GM19239 (cell line): ENCODE measurements at places on chromosomes 11 and 22.

DNA sequence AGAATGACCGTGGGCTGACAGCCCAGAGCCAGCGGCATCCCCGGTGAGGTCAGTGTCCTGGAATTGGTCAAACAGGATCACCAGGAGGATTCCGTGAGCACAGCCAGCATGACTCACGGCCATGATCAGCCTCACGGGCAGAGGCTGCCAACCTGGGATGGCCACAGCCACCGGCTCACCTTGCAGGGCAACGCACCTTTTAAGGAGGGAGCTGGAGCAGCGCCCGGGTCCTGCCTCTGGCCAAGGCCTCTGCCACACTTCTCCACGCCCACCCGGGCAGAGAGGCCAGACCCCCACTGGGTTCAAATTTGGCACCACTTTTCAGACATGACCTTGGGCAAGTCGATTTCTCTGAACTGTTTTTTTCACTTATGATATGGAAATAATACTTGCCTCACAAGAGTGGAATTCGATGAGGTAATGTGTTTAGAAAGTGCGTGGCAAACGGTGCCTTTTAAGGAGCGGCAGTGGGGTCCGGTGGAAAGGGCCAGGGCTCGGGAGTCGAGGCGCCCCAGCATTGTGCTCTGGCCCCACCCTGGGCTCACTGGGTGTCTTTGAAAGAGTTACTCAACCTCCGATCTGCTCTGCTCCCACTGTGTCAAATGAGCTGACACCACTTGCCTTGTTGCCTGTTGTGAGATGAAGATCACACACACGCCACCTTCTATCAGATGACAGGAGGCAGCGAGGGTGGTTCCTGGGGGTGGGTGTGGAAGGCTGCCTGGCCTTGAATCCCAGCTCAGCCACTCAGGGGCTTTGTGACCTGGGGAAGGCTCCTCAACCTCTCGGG, 16.0 kb downstream of the TXN2 start:
- no peak for DNase-seq

DNA sequence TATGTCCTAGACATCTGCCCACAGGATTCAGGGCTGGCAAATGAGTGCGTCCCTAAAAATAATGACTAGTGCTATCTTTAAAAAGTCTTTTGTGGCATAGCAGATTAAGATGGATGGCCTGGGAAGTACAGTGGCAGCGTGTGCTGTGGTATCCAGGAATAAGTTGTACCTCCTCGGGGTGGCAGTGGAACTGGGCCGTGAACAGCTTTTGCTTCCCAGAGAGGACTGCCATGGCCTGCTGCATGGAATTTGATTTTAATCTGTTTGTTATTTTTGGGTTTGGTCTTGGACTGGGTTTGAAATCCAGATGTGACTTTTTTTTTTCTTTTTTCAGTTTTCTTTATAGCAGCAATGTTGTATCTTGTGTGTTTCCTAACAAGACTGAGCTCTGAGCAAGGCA, 71.3 kb upstream of the PARVG start:
- DNase-seq = no peak

DNA sequence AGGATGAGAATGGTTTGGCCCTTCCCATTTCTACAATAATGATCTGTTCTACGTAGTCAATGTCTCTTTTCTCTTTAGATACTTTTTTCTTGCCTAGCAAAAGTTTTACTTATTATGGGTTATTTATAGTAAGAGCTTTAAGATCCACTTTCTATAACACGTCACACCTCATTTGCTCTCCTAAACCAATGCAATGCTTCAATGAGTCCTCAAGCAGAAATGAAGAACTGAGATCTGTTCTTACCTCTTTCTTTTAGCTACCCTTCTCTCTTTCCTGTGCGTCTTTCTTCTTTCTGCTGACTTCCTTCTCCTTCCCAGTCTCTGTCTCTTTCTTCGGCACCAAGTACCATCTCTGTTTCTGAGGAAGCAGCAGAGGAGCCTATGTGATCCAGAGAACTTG, 61.8 kb downstream of the SNX19 start:
- DNase-seq = no peak

DNA sequence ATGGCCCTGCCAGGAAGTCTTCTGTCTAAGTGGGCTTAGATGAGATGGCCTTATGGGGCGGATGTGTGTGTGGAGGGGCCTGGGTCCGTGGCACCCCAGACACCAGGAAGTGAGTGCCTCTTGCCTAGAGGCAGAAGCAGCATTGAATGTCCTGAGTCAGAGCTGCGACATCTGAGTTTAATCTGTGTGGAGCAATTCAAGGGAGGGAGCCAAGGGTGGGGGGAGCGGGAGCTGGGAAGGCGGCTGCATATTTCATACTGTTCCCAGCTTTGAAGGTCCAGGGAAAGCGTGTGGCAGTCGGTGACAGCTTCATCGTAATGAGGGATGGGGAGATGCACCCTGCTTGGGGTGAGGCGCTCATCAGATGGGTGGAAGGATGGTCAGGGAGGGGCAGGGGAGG, 73.5 kb upstream of the THY1 start:
- no peak for DNase-seq

- no peak for DNase-seq
These were observed 23.5 kb downstream of the APLNR start for GRCh38 chr11:57213342-57214097.

GRCh38 chr11:7974668-7975067, 9.4 kb upstream of the NLRP10 start:
- no peak for DNase-seq

GRCh38 chr11:36264011-36264972, 24.9 kb downstream of the COMMD9 start:
- no peak for DNase-seq

GRCh38 chr22:32142600-32142999, 16.5 kb downstream of the C22orf42 start:
- DNase-seq = no peak

GRCh38 chr22:23166841-23167616, 13.3 kb upstream of the BCR start:
- no peak for DNase-seq

DNA sequence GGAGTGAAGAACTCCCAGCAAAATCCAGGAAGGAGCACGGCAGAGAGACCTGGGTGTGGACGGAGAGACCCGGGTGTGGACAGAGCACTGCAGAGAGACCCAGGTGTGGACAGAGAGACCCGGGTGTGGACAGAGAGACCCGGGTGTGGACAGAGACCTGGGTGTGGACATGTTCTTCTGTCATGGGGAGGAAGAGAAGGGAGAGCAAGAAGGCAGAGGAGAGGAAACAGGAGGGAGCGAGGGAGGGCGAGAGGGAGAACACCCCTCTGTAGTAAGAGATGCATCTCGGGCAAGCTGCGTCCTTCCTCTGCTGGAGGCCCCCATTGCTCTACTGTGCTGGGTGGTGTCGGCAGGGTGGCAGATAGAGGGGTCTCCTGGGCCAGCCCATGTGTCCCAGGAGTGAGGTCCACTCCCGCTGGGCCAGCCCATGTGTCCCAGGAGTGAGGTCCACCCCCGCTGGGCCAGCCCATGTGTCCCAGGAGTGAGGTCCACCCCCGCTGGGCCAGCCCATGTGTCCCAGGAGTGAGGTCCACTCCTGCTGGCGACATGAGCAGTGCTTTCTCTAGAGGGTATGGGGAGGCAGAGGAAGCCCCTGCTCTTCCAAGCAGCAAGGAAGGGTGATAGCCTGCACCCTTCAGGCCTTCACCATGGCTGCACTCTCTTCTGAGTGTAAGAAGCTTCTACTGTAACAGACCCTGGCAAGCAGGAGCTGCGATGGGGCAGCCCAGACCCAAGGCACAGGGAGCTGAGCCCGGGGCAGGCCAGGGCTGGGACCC, 934.2 kb downstream of the BRD1 start:
- DNase-seq = no peak

DNA sequence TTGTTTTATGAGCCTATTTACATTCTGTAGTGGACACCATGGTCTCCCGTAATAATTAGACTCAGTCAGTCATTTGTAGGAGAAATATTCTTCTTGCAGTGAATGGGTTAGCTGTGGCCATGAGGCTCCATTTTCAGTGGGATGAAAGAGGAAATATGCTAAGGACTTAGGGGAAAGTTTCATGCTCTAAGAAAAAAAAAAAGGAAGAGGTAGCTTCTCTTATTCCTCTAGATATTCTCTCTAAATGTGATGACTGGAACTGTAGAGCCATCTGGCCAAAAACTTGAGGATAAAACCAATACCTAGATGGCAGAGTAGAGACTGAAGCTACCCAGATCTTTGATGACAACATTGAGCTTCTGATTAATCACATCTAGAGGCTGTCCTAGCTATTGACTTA, 75.8 kb upstream of the SESN3 start:
- no peak for DNase-seq

GRCh38 chr11:93783765-93784144, 327 bp upstream of the MED17 start:
- DNase-seq = no peak

GRCh38 chr11:102426000-102426399, 26.6 kb downstream of the TMEM123 start:
- DNase-seq = no peak

- no peak for DNase-seq
These were observed 17.3 kb downstream of the RPUSD4 start for GRCh38 chr11:126194121-126194543.

GRCh38 chr11:2190657-2191471, 19.2 kb upstream of the TH start:
- no peak for DNase-seq

- DNase-seq = no peak
These were observed 4.6 kb downstream of the HYLS1 start for GRCh38 chr11:125892071-125892470.

DNA sequence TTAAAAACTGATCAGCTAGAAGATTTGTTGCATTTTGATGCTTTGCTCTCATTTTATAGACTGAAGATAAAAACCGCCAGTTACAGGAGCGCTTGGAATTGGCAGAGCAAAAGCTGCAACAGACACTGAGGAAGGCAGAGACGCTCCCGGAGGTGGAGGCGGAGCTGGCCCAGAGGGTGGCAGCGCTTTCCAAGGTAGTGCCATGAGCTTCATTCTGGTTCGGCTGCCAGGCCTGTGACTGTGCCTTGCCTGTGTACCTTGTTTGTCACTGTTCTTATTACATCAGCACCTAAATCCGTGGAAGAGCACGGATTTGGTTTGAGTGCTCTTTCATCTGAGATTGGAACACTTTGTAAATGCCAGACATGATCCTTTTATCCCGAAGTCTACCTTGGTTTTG, 61.4 kb downstream of the PPFIA1 start:
- no peak for DNase-seq

DNA sequence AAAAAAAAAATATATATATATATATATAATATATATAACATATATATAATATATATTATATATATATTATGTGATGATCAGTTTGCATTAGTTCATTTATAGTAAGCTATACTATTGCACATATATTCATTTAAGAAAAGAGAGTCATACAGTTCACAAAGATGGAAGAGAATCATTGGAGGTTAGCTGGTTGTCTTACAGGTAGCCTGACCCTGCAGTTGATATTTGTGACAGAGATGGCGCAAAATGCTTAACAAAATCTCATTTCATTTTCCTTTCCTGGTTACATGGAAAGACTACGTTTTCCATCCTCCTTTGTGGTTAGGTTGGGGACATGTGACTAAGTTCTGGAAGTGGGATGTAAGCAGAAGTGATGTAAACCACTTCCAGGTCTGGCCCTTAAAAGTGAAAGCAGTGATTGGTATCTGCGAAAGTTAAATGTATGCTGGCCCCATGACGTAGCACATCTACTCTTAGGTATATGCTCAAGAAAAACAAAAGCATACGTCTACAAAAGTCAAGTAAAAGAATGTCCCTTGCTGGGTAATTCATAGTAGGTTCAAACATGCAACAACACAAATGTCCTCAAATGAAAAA, 7.2 kb upstream of the TMEM135 start:
- DNase-seq = no peak

GRCh38 chr11:16853266-16853665, 114.8 kb downstream of the C11orf58 start:
- no peak for DNase-seq

GRCh38 chr11:104967534-104968354, 630 bp downstream of the CASP4 start:
- DNase-seq = no peak

DNA sequence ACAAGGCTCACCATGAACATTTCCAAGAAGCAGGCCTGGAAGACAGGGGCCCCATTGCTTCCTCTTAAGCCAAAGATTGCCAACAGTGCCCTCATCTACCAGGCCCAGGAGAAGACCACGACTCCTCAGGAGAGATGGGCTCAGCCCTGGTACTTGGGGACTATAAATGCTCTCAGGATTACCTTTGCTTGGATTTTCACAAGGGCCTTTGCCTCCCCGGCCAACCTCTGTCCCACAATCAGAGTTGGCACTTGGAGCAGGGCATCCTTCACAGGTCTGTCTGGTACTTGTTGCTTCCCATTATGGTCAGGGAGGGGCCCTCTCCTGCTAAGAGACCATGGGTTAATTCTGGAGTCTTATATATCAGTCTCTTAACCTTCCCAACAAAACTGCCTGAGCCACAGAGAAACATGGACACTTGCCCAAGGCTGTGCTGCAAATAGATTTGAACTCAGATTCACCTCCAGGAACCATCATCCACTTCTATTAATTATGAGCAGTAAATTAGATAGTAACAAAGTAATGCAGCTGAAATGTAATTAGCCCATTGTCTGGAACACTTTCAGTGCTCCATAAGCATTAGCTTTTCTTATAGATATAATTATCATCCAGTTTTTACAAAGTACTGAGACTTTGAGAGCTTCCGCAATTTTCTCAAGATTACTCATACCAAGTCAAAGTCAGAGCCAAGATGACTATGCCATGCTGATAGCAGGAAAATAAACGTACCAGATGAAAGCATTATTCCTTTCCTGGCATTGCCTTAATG, 33.5 kb downstream of the POU2AF3 start:
- DNase-seq = no peak

DNA sequence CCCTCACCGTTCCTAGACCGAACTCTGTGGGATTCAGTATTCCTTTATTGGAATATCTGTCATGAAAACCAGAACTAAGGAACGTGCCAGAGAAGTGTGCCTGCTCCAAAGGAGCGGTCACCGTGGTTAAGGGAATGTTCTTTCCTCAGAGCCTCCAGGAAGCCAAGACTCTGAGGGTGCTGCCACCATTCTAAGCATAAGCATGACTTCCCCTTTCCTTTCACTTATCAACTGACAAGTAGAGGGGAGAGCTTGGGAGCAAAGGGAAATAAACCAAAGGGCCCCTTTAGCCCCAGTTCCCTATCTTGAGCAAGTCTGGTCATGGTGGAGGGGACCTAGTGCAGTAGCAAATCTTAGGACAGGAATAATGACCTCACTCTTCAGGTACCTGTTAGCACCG, 26.8 kb downstream of the CTR9 start:
- DNase-seq = no peak
